ENCODE measurements at places on chromosomes 16 and 17. TPM values are rescaled to one million over a fixed set of nuclear protein-coding genes. Genes with fewer than 3 reads are reported as not detected.

DNA sequence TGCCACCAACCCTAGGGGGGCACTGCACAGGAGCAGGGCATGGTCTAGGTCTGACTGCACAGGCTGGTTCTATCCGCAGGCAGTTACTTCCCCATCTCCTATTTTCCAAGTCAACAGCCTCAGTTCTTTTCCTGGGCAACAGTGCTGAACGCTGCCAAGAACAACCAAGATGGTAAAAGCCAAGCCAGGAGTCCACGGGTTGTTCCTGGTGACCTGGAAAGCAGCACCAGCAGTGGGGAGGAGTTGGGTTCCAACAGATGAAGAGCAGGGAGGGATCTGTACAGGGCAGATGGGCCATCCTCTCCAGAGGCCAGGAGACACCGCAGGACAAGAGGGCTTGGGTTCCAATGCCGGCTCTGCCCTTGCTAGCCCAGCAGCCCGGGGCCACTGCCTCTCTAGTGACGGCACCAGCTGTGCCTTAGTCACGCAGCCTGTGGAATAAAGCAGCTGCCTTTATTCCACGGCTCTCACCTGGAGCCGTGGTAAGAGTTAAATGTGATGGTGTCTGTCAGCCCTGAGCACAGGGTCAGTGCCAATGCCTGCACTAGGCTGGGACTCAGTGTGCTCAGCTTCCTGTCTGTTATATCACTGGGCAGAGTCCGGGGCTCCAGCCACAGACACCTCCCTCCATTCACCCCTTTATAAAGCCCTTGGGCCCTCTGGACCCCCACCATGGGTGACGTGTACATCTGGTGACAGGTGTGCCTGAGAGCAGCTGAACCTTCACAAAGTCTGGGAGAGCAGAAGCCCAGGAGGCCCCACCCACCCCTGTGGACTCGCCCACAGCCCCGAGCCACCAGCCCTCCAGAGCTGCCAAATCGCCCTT is 44.9 kb downstream of the MARF1 start:
- no peak for DNase-seq

- DNase-seq = no peak
Observed at GRCh38 chr16:81616321-81617020, 162.6 kb upstream of the PLCG2 start.

DNA sequence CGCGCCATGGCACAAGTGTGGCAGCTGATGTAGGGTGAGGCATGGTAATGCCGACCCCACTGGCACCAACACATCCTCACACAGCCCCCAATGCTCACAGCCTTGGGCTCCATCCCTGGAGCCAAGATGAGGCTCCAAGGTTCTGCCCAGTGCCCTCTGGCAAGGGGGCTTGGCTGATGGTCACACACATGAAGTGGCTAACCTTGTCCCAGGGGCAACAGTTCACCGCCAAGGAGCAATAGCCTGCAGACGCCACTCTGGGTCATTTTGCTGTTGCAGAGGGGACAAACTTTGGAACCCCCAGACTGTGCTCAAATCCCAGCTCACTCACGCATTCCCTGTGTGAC is 26.8 kb downstream of the TNFRSF13B start:
- DNase-seq = no peak

- peak; percentile 83 for DNase-seq
Observed at GRCh38 chr17:61409301-61410112, 9.9 kb downstream of the TBX2 start.

DNA sequence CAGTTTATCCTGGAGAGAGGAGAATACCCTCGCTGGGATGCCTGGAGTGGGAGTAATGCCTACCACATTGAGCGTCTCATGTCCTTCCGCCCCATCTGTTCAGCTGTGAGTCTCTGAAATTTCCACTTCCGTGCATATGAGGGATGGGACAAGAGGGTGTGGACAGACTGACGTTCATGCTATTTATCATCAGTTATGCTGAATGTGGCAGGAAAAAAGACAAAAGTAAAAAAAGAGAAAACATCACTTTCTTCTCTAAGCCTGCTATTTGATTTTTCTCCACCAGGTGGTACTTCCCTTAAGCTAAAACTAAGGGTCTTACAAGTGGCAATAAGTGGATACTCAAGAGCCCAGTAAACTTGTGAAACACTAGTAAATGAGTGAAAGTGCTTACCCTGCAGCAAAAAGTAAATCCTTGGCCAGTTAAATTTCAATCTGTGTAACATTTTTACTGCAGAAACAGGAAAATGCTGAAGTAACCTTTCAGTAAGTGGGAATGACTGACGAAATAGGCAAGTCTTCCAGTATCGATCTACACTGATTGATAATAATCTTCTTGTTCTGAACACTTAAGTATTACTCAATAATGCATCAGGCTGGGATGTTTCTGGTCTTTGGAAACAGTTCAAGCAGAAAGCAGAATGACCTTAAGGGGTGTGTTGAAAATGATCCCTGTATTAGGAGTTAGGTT is 5.6 kb downstream of the CRYBA1 start:
- DNase-seq = no peak

- DNase-seq = no peak
Observed at GRCh38 chr16:29107299-29107698, 122.4 kb downstream of the LAT start.

DNA sequence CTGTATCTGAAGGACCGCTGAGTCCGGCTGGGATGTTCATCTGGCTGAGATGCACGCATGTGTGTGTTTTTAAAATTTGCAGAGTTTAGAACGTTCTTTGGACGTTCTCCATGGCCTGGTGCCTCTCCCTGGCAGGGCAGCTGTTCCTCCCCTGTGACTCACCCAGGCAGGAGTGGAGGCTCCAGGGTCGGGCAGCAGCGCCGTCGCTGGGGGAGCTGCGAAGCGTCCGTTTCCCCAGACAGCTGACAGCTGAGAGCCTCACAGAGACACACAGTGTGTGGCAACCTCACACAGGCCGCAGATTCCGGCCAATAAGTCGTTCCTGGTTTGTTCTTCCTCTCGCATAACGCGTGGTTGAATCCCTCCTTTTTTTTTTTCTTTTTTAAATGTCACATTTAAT is 80.6 kb downstream of the OR1D5 start:
- no peak for DNase-seq

DNA sequence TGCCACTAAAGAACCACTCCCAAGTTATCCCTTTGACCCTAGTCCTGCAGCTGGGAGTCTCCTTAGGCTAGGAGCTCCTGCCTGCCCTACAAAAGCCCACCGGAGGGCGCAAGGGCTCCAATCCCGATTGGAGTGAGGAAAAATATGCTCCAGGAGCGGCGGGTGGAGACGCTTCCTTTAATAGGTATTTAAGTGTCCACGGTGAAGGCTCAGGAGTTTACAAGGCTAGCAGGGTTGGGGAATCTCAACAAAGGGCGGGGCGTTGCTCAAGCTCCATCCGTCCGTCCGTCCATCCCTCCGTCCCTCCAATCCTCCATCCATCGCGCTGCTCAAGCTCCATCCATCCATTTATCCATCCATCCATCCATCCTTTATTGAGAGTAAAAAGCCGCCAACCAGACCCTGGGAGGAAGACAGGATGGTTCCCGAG is 556 bp upstream of the SPNS1 start:
- DNase-seq = peak; percentile 72

DNA sequence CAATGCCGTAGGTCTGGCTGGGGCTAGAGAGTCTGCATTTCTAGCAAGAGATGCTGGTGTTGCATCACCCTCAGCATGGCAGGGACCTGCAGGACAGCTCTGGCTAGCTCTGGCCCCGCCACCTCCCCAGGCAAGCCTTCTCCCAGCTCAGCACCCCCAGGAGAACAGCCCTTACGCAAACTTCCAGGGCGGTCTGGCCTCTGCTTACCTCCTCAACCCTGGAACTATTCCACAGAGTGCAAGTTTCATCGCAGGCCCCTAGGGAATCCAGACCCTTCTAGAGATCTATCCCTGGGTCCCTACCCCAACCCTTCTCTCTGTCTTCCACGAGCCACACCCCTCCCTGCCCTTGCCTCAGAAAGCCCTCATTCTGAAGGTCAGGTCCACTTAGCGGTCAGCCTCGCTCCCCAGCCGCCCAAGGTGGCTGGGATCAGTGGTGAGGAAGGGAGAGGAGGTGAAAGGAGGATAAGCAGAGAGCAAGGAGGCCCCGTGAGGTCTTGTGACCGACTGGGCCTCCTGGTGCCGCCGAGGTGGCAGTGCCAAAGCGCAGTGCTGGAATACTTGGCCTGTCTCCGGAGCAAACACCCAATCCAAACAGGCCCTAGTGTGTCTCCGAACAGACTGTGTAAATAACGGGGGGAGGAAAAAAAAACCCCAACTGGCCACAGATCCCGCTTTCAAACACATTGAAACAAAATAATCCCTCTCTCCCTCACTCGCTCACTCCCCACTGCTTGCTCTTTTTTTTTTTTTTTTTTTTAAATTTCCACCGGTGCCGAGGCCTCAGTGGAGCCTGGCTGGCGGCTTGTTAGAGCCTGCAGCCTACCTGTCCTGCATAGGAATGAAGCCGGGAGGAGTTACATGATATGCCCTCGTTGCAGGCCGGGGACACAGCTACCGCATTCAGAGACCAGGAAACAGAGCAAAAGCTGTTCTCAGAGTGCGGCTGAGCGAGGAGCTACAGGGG is 380.9 kb downstream of the SOX9 start:
- DNase-seq = no peak

DNA sequence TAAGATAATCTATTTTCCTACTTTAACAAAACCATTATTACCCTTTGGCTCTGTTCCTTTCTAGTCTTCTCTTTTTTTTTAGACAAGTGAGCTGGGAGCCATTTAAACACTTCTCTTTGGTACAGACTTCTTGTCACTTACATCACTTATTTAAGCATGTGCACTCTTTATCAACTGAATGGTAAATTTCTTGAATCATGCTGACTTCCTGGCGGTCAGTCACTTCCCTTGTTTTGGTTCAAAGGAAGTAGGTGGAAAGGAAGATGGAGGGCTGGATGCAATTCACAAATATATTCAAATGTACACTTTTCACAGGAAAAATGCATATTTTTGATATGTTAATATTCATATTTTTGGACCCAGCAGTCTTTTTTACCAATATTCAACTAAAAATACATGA is 97.1 kb downstream of the ITFG1 start:
- no peak for DNase-seq

GRCh38 chr17:66087073-66087472 is 104.9 kb downstream of the CEP112 start:
- DNase-seq = no peak

DNA sequence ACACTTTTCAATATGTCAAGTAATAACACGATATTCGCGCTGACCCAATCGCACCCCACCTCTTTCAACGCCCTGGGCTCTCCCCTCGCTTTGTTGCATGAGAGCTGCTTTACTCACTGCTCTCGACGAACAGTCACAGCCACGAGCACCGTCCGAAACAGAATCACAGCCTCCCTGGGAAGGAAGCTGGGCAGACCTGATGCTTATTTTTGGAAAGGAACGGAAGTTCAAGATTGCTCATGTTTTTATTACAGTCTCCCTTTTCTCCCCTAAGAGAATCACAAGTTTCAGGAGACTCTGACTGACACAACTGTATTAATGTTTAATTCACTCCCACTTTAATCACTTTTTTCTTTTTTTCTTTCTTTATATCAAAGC is 67.8 kb downstream of the ANKRD11 start:
- no peak for DNase-seq

GRCh38 chr17:27631897-27632725 is 1.1 kb downstream of the LGALS9 start:
- DNase-seq = no peak

- no peak for DNase-seq
Observed at GRCh38 chr16:20404637-20405036, at the start of gene PDILT. Gene PDILT (minus strand): TSS chr16:20404737. CDS start chr16:20399300, 5,437 bp downstream.

DNA sequence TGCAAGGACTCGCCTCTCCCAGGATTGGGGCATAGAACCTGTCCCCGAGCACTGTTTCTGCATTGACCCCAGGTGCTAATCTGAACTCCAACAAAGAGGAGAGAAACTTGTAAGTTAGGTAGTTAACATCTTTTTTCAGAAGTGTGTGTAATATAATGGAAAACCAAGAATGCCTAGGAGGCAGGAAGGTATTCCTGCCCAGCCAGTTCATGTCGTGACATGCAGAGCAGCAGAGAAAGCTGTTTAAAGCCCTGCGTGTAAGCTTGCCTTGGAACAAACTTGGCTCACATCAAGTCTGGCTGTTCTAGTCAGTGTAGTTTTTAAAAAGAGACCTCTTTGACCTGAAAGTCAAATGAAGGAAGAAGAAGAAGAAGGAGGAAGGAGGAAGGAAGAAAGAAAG is 2.1 kb upstream of the GNA13 start:
- peak; percentile 23 for DNase-seq

- no peak for DNase-seq
Observed at GRCh38 chr17:73588891-73589290, 55.4 kb downstream of the SDK2 start.

DNA sequence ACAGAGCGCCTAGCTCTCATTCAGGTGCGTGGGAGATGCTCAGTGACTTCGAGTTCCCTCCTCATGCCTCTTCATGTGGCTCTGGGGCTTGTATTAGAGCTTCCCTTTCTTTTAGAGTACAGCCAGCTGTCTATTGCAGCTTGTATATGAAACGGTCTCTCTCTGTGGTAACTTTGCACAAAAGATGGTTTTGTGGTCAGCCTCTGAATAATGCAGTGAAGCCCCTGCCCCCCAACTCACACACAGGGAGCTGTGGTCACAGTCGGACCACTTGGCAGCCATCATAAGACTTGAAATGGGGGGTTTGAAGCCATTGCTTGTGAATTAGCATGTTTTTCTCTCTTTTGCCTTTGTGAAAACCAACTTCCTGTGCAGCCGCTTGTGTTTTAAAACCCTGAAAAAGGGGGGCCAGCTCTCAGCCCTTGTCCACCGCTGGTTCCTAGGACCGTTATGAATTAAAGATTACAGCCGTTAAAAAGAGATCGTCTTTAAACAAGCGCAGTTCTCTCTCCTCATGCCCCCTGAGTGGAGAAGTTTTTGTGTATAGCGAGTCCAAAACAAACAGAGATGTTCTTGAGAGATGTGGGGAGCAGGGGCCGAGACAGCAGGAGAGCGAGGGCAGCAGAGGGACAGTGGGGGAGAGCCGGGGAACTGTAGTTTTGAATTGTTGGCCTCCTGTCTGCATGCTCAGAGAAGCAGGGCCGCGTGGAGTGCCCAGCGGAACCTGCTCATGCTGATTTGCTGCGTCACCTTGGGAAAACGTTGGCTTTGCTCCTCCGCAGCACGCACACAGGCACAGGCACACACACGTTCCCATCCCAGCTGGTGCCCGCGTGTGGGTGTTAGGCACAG is 199.0 kb downstream of the MSI2 start:
- DNase-seq = no peak

GRCh38 chr17:65055280-65055707 is 1.2 kb downstream of the GNA13 start:
- DNase-seq = no peak

GRCh38 chr17:74457146-74457819 is 9.2 kb upstream of the CD300A start:
- DNase-seq = peak; percentile 90

- no peak for DNase-seq
Observed at GRCh38 chr16:72946474-72947194, 101.3 kb downstream of the ZFHX3 start.

GRCh38 chr16:87791295-87792204 is 25.8 kb upstream of the KLHDC4 start:
- DNase-seq = peak; percentile 69

- DNase-seq = no peak
Observed at GRCh38 chr16:67538666-67539101, 10.1 kb downstream of the RIPOR1 start.

The PPP1R27 gene
- total RNA-seq = not detected

The ITGB4 gene
- 469 TPM for total RNA-seq

The CES5A gene
- total RNA-seq = not detected

The DOC2B gene
- 27.2 TPM for total RNA-seq

The CLEC19A gene
- 0.13 TPM for total RNA-seq

The LITAFD gene
- not detected for total RNA-seq

The CFAP119 gene
- total RNA-seq = 5.5 TPM

The COX11 gene
- 57.2 TPM for total RNA-seq

The BICDL2 gene
- 0.22 TPM for total RNA-seq

The TNFRSF13B gene
- total RNA-seq = not detected

The NTN1 gene
- total RNA-seq = 22.8 TPM

The GJC1 gene
- 7.9 TPM for total RNA-seq

The CA5A gene
- not detected for total RNA-seq

Data from sciatic nerve (tissue), 2 donors.